ENCODE measurements at places on chromosomes 5 and 9. TPM values are rescaled to one million over a fixed set of nuclear protein-coding genes. Genes with fewer than 3 reads are reported as not detected.

The TUBB4B gene
- 322 TPM for total RNA-seq

DNA sequence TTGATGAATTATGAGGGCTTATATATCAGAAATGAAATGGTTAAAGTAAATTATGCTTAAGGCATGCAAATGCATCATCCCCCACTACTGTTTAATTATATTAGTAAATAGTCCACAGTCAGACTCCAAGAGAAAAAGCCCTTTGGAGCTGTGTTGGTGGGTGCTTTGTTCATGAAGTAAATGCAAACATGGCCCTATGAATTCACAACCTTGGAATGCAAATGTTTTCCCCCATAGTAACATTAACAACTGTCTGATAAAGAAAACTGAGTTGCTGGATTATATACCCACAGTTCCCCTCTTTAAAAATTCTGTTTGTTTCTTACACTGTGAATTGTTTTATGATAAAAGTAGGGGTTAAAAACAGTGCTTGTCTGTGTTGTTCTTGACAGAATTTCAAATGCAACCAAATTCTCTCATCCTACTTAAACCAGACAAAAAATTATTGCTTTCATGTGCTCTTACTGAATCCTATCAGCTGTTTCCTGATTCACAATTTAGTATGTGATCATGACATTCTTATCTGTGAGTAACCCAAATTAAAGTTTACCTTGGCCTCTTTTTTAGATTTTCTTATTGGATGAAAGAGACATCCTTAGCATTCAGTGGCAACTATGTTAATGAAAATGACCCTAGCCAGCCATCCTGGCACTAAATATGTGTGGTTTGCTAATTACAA is 48.5 kb upstream of the SNCAIP start:
- no peak overlapping the region for H3K27ac ChIP-seq
- H3K27me3 ChIP-seq: no peaks in the 10 kb centered on the region
- no peak overlapping the region for H3K4me3 ChIP-seq
- no peaks in the 10 kb centered on the region for H3K36me3 ChIP-seq

GRCh38 chr5:117262572-117263131 is 688.0 kb upstream of the SEMA6A start:
- no peaks in the 10 kb centered on the region for H3K27me3 ChIP-seq
- H3K4me3 ChIP-seq: no peak overlapping the region
- DNase-seq: no peak
- no peaks in the 10 kb centered on the region for H3K4me1 ChIP-seq

GRCh38 chr5:160628619-160628968 is 206.9 kb downstream of the PTTG1 start:
- H3K4me1 ChIP-seq: no peaks in the 10 kb centered on the region
- no peaks in the 10 kb centered on the region for H3K36me3 ChIP-seq
- no peak overlapping the region for H3K27ac ChIP-seq
- DNase-seq: no peak
- no peak overlapping the region for H3K4me3 ChIP-seq

DNA sequence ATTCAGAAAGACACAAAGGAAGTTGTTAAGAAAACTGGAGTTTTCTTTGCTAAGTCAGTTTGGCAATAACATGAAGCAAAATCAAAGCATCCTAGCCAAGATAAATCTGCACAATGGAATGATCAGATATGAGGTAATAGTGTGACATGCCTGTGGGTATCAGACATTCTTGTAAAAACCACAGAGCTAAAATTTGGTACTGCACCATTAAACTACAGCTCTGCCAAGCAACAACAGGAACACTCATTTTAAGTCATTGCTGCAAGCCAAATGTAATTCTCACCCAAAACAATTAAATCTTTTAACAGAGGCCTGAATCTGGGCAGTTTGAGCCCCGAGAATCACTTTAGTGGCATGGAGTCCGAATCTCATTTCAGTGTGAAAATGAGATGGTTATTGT is 96.6 kb downstream of the VCAN start:
- no peaks in the 10 kb centered on the region for H3K4me1 ChIP-seq
- H3K4me3 ChIP-seq: no peak overlapping the region
- DNase-seq: no peak
- no peaks in the 10 kb centered on the region for H3K36me3 ChIP-seq
- no peaks in the 10 kb centered on the region for H3K27me3 ChIP-seq

The SOX30 gene
- 0.11 TPM for total RNA-seq

- H3K36me3 ChIP-seq: no peaks in the 10 kb centered on the region
- H3K4me1 ChIP-seq: no peaks in the 10 kb centered on the region
- no peak overlapping the region for H3K4me3 ChIP-seq
- DNase-seq: no peak
- H3K27me3 ChIP-seq: no peaks in the 10 kb centered on the region
- no peak overlapping the region for H3K27ac ChIP-seq
These were observed 370.3 kb upstream of the IRX2 start for GRCh38 chr5:3121813-3122212.

GRCh38 chr5:142548739-142549275 is 137.1 kb downstream of the FGF1 start:
- H3K4me1 ChIP-seq: peaks cover 5% of the 10 kb centered on the region
- H3K27me3 ChIP-seq: peaks cover 5% of the 10 kb centered on the region
- H3K27ac ChIP-seq: no peak overlapping the region
- no peaks in the 10 kb centered on the region for H3K36me3 ChIP-seq

DNA sequence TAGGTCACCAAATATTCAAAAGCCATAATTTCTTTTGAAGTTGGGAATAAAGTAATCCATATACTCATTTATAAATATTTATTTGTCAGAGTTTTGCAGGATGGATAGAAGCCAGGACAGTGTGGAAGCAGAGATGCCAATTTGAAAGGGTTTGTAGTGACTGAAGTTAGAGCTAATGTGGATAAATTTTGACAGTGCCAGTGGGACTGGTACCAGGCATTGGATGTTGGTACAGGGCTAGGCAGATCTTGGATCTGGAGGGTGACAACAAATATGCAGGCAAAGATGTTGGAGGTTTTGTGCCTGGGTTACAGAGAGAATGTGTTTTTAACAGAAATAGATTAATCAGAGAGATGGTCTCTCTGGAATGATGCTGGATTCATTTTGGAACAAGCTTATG is 135.6 kb downstream of the DMRTA1 start:
- H3K27ac ChIP-seq: no peak overlapping the region
- H3K36me3 ChIP-seq: no peaks in the 10 kb centered on the region
- no peaks in the 10 kb centered on the region for H3K27me3 ChIP-seq
- DNase-seq: no peak
- H3K4me3 ChIP-seq: no peak overlapping the region

DNA sequence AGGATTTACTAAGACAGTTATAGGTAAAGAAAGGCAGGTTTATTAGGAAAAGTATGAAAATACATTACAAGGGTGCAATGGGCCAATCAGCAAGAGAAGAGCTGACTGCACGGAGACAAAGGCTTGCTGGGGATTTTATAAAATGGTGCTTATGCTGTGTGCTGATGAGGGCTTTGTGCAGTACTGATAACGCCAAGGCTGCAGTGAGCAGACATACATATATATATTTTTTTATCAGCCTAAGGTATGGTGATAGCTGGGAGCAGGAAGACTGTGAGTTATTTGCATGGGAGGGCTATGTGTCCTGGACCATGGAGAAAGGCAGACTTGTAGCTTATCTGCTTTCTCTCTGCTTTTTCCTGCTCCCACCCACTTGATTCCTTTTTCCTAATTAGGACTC is 208.1 kb upstream of the ACTBL2 start:
- no peak overlapping the region for H3K4me3 ChIP-seq
- no peak overlapping the region for H3K27ac ChIP-seq
- DNase-seq: no peak
- no peaks in the 10 kb centered on the region for H3K36me3 ChIP-seq

DNA sequence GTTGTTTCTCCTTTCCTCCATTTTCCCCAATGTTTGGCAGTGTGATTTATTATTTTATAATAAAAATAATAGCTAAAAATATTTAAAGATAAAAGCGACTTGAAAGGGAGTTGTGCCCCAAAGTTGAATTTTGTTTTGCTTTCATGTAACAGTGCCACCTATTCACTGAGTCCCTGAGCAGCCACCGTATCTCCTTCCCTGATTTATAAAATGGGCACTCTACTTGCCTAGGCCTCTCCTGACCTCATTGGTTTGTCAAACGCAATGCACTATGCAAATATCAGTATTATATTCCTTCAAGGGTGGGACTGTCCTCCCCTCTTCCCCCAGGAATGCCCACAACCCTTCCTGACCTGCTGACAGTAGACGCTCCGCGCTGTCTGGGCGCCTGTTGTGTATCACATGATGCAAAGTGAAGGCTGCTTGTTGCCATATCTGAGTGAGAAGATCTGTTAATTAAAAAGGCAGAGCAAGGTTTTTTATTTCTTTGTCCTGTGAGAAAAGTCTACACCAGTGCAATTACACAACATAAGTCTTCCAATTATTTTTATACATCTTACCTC is 81.4 kb downstream of the TTC39B start:
- peaks cover 13% of the 10 kb centered on the region for H3K36me3 ChIP-seq
- H3K4me3 ChIP-seq: no peak overlapping the region
- no peak for DNase-seq
- no peak overlapping the region for H3K27ac ChIP-seq

DNA sequence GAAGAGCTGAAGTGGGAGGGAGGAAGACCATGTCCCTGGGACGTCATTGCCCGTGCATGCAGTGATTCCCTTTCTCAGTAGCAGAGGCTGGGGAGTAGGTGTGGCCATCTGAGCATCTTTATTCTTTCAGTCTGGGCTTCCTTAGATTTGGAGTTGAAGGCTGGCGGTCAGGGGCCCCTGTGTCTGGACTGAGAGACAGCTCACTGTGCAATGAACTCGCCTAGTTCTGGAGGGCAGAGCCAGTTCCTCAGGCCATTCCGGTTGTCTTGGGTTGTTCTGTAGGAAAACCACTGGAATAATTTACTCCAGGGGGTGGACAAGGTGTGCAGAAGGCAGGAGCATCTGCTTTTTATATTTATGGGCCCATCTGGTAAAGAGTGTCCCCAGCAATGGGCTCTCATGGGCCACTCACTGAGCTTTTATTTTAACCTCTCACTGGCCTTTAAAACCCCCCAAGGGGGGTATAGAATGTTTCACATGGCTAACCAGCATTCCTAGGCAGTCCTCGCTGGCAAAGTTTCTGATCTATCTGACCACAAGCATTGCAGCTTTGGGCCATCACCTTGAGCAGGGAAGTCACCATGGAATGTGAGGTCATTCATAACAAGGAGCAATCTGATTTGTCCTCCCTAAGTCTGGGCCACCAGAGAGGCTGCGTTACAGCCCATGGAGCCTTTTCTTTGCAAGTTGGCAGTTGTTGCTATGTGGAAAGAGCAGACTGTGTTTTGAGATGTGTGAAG is 9.2 kb downstream of the STC2 start:
- no peak for DNase-seq
- H3K4me1 ChIP-seq: no peaks in the 10 kb centered on the region
- H3K36me3 ChIP-seq: no peaks in the 10 kb centered on the region
- H3K27me3 ChIP-seq: no peaks in the 10 kb centered on the region
- no peak overlapping the region for H3K4me3 ChIP-seq
- no peak overlapping the region for H3K27ac ChIP-seq

- no peaks in the 10 kb centered on the region for H3K36me3 ChIP-seq
- no peak overlapping the region for H3K4me3 ChIP-seq
- H3K27ac ChIP-seq: no peak overlapping the region
- DNase-seq: no peak
These were observed 43.1 kb downstream of the ZNF366 start for GRCh38 chr5:72464071-72464470.

DNA sequence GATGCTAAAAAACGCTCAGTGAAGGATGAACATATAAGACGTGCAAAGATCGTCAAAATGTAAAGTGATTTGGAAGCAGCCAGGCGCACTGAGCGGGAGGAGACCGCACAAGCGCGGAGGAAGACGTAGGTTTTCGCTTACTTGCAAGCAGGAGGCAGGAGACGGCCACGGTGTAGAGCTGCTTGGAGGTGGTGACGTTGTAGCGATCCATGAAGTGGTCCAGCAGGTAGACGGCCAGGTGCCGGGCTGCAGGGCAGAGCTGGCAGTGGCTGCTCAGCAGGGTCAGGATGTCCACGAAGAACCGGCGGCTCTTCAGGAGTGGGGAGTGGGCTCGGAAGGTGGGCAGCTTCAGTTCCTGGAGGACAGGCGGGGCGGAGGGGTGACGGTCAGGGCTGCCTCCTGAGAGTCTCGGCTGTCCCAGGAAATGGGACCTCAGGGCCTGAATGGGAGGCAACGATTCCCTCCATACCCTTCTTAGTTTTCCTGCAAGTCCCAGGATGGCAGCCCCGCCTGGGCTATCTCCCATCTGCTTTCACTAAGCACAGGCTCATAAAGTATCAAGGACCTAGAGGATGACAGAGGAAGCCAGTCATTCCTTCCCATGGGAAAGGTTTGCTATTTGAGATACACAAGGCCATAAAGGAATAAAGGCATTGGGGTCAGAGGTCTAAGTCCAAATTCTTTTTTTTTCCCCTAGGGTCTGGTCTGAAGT is 31.8 kb downstream of the CCNJL start:
- no peak overlapping the region for H3K4me3 ChIP-seq
- no peak for DNase-seq
- H3K27ac ChIP-seq: no peak overlapping the region
- H3K4me1 ChIP-seq: no peaks in the 10 kb centered on the region

The BAAT gene
- total RNA-seq: not detected

DNA sequence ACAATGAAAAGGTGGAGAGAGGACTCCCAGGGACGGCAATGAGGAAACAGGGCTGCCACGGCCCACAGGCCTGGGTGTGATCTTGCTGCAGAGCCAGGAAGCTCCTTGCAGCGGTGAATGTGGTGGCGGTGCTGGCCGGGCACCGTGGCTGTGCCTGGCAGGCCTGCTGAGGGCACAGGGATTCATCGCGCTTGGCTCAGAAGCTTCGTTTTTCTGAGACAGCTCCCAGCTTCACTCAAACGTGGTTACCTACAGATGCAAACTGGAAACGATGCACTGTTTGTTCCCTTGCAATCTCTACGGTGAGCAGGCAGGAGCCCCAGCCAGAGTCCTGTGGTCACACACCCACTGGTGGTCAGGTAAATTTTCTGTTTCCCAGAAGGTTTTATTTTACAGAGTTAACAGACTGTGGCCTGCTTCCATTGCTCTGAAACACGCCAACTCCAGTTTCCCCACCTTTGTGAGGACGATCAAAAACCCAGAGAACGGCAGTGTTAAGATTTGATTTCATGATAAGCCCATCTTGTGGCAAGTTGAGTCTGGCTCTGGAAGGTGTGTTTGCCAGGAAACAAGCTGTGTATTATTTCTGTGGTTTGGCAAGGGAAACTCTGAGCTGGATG is 183.9 kb downstream of the AUH start:
- H3K27ac ChIP-seq: no peak overlapping the region
- H3K27me3 ChIP-seq: no peaks in the 10 kb centered on the region
- H3K4me1 ChIP-seq: peaks cover 29% of the 10 kb centered on the region
- H3K4me3 ChIP-seq: peak overlapping the region; percentile 12
- DNase-seq: no peak
- no peaks in the 10 kb centered on the region for H3K36me3 ChIP-seq

DNA sequence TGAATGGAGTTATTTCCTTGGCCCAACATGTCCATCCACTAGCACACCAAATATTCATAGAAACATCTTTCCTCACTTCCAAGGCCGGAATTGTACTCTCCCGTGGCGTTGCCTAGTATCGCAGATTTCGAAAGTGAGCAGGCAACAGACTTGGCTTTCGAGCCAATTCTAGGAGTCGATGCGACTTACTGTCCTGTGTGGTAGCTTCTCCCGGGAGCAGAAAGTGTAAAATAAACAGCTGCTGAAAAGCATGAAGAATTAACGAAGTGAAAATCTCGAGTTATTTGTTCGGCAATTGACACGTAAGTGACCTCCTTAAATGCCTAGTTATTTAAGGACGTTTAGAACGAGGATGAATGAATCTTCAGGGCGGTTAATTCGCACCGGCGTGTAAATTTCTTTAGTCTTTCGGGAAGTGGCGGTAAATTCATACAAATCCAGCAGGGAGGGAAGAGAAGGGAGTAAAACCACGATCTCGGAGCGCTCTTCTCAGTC is 449 bp upstream of the PCSK5 start:
- H3K27ac ChIP-seq: no peak overlapping the region
- H3K36me3 ChIP-seq: no peaks in the 10 kb centered on the region
- H3K4me1 ChIP-seq: peaks cover 17% of the 10 kb centered on the region
- H3K27me3 ChIP-seq: peaks cover 5% of the 10 kb centered on the region

The PPP2R2B gene
- 2.3 TPM for total RNA-seq

The FAT2 gene
- not detected for total RNA-seq

The TAF11L5 gene
- not detected for total RNA-seq

All from CD8-positive, alpha-beta memory T cell (primary cell).